ENCODE measurements at places on chromosomes 11 and 22. TPM values are rescaled to one million over a fixed set of nuclear protein-coding genes. Genes with fewer than 3 reads are reported as not detected.

The KCNE3 gene
- 32.4 TPM for polyA plus RNA-seq

The SIK3 gene
- 44.4 TPM for polyA plus RNA-seq

- DNase-seq, result no peak
Observed at GRCh38 chr22:26432619-26433311, 3.7 kb downstream of the ASPHD2 start.

DNA sequence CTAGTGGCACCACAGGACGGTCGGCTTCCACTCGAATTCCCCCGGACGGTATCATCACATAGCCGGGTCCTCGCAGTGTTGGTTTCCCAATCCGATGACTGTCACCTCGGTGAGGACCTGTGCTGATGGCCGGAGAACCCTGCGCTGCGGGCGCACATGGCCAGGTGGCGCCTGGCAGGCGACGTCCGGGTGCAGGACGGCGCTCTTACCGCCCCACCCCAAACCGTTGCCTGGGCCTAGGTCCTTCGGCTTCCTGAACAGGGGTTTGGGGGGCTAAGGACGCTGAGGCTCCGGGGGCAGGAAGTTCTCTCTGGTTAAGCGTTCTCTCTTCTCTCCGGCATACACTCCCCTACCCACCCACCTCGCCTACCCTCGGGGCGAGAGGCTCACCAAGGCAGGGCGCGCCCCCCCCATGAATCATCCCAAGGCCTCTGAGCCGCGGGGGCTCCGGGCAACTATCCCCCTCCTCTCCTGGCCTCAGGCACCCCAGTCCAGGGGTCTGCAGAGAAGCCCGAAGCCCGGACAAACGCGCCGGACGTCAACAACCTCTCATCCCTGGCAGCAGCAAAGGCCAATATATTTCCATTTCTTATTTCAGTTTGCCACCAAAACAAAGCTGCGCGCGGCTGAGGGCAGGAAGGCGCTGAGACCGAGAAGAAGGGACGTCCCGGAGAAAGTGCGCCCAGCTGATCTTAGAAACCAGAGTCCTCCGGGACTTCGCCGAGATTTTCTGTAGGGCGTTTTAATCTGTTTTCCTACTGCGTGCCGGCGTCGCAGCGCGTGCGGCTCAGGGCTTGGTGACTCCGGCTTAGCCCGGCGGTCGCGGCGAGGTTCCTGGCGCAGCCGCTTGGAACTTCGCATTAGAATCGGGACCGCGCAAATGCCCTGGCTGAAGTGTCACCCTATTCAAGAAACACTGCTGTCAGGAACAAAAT lies 5.6 kb downstream of the ALX4 start:
- DNase-seq, result no peak

- DNase-seq, result no peak
Observed at GRCh38 chr11:34266090-34266912, 91.5 kb downstream of the ABTB2 start.

- DNase-seq, result no peak
Observed at GRCh38 chr11:93118276-93118675, 79.5 kb downstream of the SLC36A4 start.

The MMP13 gene
- not detected for polyA plus RNA-seq

- DNase-seq, result no peak
Observed at GRCh38 chr11:2325719-2326118, 23.9 kb downstream of the TSPAN32 start.

The OR10S1 gene
- not detected for polyA plus RNA-seq

DNA sequence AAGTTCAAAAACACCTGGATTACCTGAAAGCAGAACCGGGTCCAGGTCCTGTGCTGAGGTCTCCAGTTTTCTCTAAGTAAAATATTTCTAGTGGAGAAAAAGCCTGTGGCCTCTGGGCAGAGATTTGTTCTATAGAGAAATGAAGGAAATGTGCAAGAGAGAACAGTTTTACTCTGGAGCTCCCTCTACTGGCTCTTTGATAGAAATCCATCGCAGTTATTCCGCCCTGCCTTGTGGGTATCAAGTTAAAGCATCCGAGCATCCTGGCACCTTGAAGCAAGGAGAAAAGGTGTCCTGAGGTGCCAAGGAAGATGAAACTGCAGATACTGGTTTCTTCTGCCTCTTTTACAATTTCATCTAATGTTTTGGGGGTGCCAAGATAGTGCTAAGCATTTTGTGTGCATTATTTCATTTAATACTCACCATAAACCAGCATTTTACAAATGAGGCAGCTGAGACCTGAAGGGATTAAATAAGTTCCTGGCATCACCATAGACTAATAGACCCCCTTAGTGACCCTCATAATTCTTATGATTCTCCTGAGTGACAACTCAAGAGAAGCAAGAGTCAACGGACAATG lies 113.1 kb upstream of the HSD17B12 start:
- no peak for DNase-seq

DNA sequence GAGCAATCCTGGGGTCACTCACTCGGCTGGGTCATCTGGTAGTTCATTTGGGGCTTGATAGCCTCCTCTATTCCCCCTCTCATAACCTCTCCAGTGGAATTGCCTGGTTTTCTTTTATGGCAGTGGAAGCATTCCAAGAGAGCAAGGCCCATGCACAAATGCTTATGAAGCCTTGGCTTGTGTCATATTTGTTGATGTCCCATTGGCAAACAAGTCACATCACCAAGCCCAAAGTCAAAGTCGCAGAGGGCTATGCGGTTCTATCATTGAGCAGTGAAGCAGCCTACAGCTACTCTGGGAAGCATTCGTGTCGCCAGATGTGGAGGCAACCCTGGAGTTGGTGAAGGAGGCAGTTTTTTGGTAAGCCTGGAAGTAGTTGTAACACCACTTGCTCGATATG lies 12.3 kb downstream of the KCTD14 start:
- DNase-seq, result no peak
